ENCODE measurements at places on chromosomes 7 and 10. TPM values are rescaled to one million over a fixed set of nuclear protein-coding genes. Genes with fewer than 3 reads are reported as not detected.

- no peak for DNase-seq
Observed at GRCh38 chr10:110425684-110426293, 71.9 kb upstream of the DUSP5 start.

- DNase-seq, result no peak
Observed at GRCh38 chr7:132243051-132243450, 333.2 kb downstream of the PLXNA4 start.

- no peak for DNase-seq
Observed at GRCh38 chr10:77263700-77264099, 373.9 kb downstream of the KCNMA1 start.

- DNase-seq, result no peak
Observed at GRCh38 chr7:42687211-42688055, 224.4 kb downstream of the C7orf25 start.

GNAI1 gene
- total RNA-seq, result 15.6 TPM

AMPH gene
- total RNA-seq, result 1.1 TPM

HOXA10 gene
- 0.10 TPM for total RNA-seq

OIT3 gene
- 25.2 TPM for total RNA-seq

WNT8B gene
- total RNA-seq, result not detected

Measured in left lobe of liver (tissue), 2 donors.